Mesothelial cell of epicardium (in vitro differentiated cells): ENCODE measurements at places on chromosomes 7 and 10. TPM values are rescaled to one million over a fixed set of nuclear protein-coding genes. Genes with fewer than 3 reads are reported as not detected.

AKR1C8 gene
- not detected in 3 replicates for total RNA-seq

FAM241B gene
- 19.2 to 20.9 TPM (median 20.1 TPM) in 3 replicates for total RNA-seq

ACSL5 gene
- 0.41 to 0.53 TPM in 2 of 3 replicates, not detected in the other for total RNA-seq

RPEL1 gene
- not detected in 3 replicates for total RNA-seq

SLC37A3 gene
- 109 to 128 TPM (median 116 TPM) in 3 replicates for total RNA-seq

SH3PXD2A gene
- 33.5 to 36.8 TPM (median 34.4 TPM) in 3 replicates for total RNA-seq

DNA sequence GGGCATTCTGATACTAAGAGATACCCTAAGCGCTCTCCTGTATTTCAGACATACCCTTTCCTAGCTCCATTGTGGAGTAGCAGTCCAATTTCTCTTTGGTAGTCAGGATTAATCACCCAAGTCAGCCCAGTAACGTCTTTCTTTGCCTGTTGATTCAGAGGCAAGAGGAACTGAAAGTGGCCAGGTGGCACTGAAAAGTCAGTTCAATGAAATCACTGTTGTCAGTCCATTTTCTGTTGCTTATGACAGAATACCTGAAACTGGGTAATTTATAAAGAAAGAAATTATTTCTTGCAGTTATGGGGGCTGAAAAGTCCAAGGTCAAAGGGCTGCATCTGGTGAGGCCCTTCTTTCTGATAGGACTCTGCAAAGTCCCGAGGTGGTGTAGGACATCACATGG is 40.2 kb downstream of the ANKRD61 start:
- DNase-seq, result no peak

DNA sequence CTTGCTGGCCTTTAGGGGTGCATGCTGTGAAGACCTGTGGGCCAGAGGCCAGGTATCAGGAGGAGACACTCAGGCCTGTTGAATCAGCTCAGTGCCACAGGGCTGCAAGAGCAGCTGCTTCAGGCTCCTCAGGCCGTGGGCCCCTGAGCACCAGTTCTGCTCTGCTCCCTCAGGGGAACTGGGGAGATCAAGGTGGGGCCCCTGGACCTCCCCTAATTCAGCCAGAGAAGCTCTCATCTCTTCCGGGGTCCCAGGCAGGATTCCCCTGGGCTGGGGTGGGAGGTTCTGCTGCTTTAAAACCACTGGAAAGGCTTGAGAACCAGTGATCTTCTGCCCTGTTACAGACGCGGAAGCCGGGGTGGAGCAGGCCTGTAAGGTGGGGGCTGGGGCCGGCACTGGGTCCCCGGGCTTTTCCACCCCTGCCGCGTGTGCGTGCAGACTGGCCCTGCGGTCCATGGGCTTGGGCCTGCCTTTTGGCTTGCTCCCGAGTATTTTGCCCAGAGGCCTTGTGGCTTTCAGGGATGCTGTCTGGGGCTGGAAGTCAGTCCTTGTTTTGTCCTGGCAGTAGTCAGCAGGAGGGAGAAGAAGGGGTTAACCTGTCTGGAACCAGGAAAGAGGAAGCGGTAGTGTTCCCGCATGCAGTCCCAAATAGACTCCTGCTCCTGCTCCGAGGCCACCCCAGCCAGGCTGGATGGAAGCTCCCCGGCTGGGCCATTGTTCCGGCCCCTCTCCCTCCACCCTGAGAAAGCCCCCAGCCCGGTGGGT is 74.3 kb downstream of the LHPP start:
- no peak for DNase-seq

- no peak for DNase-seq
Measured at GRCh38 chr7:152180587-152180986, 155.1 kb downstream of the GALNT11 start.

GRCh38 chr7:117086788-117087187 is 133.5 kb downstream of the ST7 start:
- DNase-seq, result no peak

- DNase-seq, result no peak
Measured at GRCh38 chr7:123211545-123211944, 11.8 kb upstream of the SLC13A1 start.
